Activated CD4-positive, CD25-positive, alpha-beta regulatory T cell treated with anti-CD3 and anti-CD28 coated beads, Interleukin-2, amount 50 U/mL, for 72 hours (primary cell): ENCODE measurements at places on chromosomes 2 and 18.

DNA sequence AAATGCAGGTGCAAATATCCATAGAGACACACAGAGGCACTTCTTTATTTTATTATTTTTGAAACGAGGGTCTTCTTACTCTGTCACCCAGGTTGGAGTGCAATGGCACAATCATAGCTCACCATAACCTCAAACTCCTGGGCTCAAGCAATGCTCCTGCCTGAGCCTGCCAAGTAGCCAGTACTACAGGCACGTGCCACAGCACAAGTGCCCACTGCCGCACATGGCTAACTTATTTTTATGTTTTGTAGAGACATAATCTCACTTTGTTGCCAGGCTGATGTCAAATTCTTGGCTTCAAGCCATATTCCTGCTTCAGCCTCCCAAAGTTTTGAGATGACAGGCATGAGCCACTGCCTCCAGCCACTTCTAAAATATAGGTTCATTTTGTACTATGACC is 537.6 kb downstream of the THSD7B start:
- DNase-seq = no peak

- DNase-seq = no peak
These were observed 20.7 kb downstream of the FBXO15 start for GRCh38 chr18:74126684-74127655.

GRCh38 chr2:206708286-206708685 is 9.9 kb downstream of the DYTN start:
- DNase-seq = no peak

- DNase-seq = no peak
These were observed 18.0 kb downstream of the ZC3H15 start for GRCh38 chr2:186503827-186504606.

DNA sequence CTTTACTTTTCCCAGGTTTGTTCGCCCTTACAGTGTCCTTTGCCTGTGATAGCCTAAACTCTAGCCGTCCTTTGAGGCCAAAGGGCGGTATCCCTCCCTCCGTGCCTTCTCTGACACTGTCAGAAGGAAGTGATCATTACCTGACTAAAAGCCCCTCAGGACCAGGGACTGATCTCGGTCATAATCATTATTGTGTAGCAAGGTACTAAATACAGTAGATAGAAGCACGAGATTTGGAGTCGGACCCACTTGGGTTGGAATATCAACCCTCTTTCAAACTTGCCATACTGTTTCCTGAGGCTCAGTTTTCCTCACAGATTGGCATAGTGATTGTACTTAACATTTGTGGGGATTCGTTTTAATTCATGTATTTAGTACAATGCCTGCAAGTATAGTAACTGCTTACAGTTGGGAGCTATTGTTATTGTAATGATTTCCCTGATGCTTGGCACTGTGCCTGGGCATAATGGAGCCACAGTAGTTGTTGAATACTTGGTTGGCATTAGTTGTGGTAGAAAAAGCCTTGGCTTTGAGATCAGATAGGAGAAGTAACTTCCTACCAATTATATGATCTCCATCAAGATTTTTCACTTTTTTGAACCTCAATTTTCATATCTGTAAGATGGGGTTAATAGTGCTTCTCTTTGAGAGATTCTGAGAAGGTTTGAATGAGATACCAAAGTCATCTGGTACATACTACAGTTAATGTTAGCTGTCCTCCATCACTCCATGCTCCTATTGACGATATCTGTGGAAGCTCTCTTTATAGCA is 836 bp downstream of the STK11IP start:
- DNase-seq = no peak

DNA sequence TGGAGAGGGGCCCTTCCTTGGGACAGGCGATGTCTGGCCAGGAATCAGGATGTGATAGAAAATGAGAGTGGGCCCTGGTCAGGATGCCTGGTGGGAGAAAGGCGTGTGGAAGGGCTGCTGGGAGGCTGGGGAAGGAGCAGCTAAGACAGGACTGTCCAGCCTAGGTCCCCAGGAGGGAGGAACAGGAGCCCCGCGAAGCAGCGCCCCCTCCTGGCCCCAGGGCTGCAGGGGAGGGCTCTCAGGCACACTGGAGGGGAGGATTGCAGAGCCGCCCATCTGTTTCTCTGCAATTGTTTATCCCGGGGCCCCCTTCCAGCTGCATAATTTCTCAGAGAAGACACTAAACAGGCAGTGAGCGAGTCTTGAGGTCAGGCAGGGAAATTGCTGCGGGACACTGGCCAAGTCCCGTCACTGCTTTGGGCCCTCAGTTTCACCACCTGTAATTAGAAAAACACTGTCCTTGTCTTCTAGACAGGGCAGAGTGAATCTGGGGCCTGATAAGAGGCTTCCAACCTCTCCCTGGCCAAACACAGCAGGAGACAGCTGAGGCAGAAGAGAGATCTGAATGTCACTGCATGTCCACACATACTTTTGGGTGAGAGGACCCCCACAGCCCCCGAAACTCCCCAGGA is 3.9 kb upstream of the NPPC start:
- no peak for DNase-seq

DNA sequence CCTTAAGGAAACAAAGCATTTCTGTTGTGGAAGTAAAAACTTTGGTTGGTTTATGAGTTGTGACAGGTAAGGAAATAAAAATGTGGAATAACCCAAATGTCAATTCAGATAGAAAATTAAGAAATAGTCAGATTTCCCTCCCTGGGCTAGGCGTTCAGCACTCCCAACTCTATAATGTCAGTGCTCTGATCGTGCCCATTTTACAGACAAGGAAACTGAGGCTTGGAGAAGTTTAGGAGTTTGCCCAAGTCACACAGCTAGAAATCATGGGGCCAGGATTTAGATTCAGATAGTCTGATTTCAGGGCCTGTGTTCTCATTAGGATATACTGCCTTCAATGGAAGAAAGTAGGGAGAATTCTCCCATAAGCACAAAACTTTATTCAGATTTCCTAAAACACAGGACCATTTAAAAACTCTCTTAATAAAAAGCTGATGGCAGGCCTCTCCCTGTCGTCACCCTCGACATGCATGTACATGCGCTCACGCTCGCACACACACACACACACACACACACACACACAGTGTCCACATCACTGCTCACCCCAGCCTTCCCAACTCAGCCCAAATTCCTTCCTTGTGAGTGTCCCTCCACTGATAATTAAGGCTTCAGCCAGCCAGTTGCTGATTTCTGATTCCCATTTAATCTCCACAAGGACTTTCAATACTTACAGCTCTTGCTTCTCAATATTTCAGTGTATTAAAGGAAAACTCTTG is 49.1 kb upstream of the SLC14A2 start:
- DNase-seq = no peak

DNA sequence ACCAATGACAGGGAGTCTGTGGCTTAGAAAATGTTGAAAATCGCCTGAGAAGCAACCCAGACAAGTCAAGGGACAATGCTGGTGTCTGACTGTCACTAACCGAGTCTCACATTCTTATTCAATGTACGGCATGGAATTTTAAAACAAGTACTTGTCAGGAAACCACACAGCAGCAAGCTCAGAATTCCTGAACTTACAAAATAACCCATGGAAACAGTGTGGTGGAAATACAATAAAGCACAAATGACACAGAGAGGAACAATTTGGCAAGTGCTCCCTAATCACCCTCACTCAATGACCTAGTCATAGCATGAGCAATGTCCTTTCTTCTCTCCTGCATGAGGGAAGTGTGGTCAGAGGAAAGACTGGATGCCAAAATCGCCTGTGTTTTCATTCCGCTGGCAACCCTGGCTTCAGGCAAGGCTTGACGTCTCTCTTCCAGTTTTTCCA is 154.0 kb downstream of the SATB2 start:
- no peak for DNase-seq

DNA sequence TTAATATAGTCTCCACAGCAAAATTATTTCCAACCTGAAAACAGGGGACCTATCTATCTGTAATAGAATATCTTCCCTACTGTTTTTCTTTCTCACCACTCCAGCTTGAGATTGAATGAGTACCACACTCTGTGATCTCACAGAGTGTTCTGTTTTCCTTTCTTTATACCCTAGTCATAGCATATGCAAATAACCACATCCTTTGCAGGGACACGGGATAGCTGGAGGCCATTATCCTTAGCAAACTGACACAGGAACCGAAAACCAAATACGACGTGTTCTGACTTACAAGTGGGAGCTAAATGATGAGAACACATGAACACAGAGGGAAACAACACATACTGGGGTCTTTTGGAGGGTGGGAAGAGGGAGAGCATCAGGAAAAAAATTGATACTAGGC is 224.7 kb downstream of the SLC8A1 start:
- no peak for DNase-seq

- DNase-seq = peak; percentile 36
These were observed 23.7 kb upstream of the SCYGR1 start for GRCh38 chr2:227411320-227411989.

- no peak for DNase-seq
These were observed 3.7 kb upstream of the ADI1 start for GRCh38 chr2:3522961-3523421.

DNA sequence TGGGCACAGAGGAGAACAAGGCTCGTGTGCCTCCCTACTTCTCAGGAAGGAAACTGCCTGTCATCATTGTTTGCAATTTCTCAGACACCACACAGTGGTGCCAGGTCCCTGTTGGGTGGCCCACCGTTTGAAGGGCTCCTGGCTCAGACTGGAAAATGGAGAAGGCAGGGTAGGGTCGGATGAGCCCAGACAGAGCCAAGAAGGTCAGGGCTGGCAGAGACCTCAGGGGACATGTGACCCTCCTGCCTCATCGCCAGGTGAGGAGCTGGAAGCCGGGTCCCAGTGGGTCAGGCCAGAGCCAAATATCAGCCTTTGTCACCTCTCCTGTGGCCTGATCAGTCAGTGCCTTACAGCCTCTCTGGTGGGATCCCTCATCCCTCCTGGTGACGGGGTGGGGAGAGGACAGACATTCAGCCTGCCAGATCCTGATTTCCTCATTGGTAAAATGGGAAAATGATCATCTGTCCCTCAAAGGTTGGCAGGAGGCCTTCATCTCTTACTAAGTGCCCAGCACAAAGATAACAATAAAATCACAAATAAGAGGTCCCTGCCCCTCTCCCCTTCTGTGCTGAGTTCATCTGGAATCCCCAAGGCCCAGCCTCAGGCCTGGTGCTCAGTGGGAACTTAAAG is 117.6 kb downstream of the CAPN13 start:
- no peak for DNase-seq

DNA sequence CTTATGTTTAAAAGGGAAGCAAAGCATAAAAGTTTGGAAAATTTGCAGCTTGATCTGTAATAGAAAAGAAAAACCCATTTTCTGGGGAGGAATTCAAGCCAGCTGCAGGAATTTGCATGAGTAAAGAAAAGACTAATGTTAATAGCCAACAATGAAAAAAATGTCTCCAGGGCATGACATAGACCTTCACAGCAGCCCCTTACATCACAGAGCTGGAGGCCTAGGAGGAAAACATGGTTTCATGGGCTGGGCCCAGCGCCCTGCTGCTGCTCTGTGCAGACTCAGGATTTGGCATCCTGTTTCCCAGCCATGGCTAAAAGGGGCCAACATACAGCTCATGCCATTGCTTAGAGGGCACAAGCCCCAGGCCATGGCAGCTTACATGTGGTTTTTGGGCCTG is 411.6 kb upstream of the MC4R start:
- no peak for DNase-seq

GRCh38 chr18:57942493-57942892 is 101.5 kb upstream of the NEDD4L start:
- DNase-seq = no peak

DNA sequence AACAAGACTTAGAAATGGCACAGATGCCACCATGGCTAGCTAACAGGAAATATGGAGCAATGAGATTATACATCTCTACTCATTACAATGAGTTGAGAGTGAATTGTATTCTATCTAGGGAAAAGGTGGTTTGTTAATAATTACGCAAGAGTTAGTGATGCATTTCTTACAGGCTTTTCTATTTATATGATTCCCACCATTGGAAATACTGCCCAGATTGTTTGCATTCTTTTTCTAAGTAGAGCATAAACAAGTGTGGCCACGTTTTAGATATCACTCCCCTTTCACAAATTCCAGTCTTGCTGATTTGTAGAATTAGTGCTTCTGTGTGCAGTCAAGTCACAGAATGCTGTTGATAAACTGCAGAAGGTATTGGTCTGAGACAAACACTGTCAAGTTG is 56.6 kb downstream of the ZNF804A start:
- DNase-seq = no peak

- DNase-seq = no peak
These were observed 101.6 kb downstream of the INO80D start for GRCh38 chr2:205984381-205984780.

GRCh38 chr2:41000374-41000773 is 548.5 kb upstream of the SLC8A1 start:
- no peak for DNase-seq

- DNase-seq = no peak
These were observed 2.0 kb downstream of the NAGK start for GRCh38 chr2:71070294-71071093.

GRCh38 chr2:46679761-46680160 is 200.4 kb downstream of the TMEM247 start:
- no peak for DNase-seq

DNA sequence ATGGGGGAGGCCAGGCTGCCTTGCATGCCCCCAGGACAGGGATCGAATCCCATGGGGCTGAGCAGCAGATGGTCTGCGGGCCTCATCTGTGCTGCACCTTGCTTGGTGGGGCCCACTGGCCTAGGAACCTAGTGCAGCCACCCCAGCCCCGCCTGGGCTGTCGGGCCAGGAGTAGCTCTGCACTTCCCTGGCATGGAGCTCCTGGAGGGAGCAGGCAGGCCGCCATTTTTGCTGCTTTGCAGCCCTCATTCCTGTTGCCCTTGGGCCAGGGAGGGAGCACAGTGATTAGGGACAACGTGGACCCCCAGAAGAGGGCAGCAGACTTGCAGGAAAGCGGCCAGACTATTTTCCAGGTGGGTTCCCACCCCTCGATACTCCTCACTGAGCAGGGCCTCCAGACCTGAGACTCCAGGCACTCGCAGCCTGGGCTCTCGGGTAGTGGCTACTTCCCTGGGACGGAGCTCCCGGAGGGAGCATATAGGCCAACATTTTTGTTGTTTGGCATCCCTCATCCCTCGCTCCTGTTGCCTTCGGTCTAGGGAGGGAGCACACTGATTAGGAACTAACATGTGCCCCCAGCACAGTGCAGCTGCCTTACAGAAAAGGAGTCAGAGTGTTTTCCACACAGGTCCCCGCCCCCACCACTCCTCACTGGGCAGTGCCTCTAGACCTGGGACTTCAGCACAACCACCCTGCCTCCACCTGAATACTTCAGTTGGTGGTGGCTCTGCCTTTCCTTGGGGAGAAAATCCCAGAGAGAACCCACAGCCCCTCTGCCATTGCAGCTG is 99.5 kb downstream of the MAIP1 start:
- DNase-seq = no peak

DNA sequence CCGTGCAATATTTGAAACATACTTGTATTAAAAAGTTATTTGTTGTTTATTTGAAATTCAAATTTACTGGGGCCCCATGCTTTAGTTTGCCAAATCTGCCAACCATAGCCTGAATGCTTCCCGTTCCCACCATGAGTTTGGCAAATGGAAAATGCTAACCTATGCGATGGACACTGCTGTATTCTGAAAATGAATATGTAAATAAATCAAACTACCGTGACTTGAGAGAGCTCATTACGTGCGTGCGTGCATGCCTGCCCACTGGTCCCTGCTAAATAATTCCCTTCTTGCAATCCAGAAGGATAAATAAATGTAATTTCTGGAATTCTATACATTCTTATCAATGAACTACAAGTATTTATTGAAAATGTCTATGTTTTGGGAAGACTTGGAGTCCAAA is 3.2 kb downstream of the BOD1L2 start:
- DNase-seq = no peak

GRCh38 chr18:23852236-23853045 is 162.1 kb upstream of the TTC39C start:
- no peak for DNase-seq

GRCh38 chr18:12657684-12658425 is at the start of gene SPIRE1:
Gene SPIRE1, minus strand, starts transcription at chr18:12658107. Its CDS starts 241 bp downstream, at chr18:12657866.
- peak; percentile 50 for DNase-seq

GRCh38 chr18:70553245-70553935 is 264.5 kb downstream of the SOCS6 start:
- no peak for DNase-seq
